ENCODE measurements at places on chromosomes 5 and 9.
A peak's percentile ranks its signal among the peaks of the same experiment; 100 is the strongest.

GRCh38 chr9:132644251-132644650 is 25.5 kb downstream of the DDX31 start:
- no peaks in the 10 kb centered on the region for H3K4me1 ChIP-seq
- H3K27me3 ChIP-seq: no peaks in the 10 kb centered on the region
- no peak for DNase-seq

DNA sequence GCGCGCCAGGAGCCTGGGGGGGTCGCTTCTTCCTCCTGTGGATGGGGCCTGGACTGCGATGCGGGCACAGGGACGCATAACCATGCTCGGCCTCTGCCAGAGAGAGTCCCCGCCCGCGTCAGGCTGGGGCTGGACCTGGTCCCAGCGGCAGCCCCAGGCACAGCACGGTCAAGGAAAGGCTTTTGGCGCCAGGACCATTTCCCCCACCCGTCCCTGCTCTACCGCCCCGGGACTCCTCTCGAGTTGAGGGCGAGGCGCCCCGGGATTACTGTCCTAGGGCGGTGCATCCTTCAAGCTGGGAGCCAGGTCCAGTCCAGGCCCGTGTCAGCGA is 341 bp downstream of the MXD3 start:
- H3K4me3 ChIP-seq: peak overlapping the region; percentile 52
- H3K4me1 ChIP-seq: no peaks in the 10 kb centered on the region
- peaks cover 10% of the 10 kb centered on the region for H3K36me3 ChIP-seq
- no peak for DNase-seq
- no peaks in the 10 kb centered on the region for H3K27me3 ChIP-seq

DNA sequence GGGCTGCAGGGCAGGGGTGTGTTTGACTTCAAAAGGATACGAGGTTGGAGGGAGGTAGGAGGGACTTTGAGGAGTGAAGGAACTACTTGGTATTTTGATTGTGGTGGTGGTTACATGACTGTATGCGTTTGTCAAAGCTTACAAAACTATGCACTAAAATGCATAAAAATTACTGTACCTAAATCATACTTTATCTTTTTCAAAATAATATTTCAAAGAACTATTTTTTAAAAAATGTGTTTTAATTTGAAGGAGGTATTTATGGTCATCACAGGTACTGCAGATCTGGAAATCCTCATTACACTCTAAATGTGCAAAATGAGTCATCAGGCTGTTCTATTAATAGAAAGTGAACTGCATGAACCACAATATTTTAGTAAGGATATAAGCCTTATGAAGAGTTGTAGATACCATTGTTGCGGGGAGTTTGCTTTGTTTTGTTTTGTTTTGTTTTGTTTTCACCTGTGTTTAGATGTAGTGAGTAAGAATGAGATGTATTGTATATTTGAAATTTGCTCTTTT is 116.9 kb downstream of the ARRDC3 start:
- no peak for DNase-seq
- no peak overlapping the region for H3K4me3 ChIP-seq

DNA sequence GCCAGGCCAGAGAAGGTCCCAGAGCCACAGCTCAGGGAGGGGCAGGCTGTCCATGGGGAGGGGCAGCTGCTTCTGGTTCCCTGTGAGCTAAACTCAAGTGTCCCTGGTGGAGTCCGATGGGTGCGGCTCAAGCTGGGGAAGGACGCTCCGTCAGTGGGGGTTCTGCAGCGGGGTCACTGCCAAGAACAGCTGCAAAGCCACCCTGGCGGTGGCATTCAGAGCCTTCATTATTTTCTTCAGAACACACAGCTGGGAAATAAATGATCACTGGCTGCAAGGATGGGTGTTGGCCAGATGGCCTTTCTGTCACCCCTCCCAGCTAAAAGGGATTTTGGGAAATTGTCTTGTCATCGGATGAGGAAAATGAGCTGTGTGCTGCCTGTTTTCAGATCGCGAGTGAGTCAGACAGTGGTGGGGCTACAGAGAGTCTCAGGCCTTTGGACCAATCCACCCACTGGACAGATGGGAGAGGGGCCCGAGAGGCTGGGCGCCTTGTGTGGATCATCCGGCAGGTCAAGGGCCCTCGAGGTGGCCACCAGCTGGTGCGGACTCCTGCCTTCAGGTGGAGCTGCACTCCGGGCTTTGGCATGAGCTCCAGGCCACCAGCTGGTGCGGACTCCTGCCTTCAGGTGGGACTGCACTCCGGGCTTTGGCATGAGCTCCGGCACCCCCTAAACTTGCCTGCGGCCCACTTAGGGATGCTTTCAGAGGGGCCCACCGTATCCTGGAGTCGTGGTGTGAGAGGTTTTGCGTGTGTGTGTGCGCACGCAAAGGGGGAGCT is 17.9 kb upstream of the GFPT2 start:
- DNase-seq: no peak
- H3K27me3 ChIP-seq: no peaks in the 10 kb centered on the region
- H3K4me3 ChIP-seq: no peak overlapping the region
- H3K4me1 ChIP-seq: no peaks in the 10 kb centered on the region
- peak overlapping the region; percentile 30 for H3K27ac ChIP-seq

- no peak overlapping the region for H3K27ac ChIP-seq
- no peak for DNase-seq
- no peak overlapping the region for H3K4me3 ChIP-seq
- no peaks in the 10 kb centered on the region for H3K36me3 ChIP-seq
- peaks cover 3% of the 10 kb centered on the region for H3K4me1 ChIP-seq
- H3K27me3 ChIP-seq: no peaks in the 10 kb centered on the region
These were observed 36.3 kb upstream of the FGF1 start for GRCh38 chr5:142722146-142722545.

DNA sequence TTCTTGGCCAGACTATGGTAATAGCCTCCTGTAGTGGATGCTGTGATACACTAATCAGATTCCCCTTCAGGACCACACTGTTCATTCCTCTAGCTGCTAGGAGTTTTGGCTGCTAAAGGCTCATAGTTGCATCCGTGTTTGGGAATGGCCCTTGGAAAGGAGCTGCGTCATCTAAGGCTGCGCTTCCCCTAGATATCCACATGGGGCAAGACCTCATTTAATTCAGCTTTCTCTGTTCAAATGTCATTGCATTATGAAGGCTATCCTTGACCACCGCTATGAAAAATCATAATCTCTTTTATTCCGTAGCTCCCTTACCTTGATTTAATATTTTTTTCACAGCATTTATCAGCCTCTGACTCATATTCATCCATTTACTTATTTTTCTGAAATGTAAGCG is 258.3 kb upstream of the NR4A3 start:
- peaks cover 4% of the 10 kb centered on the region for H3K4me1 ChIP-seq
- H3K36me3 ChIP-seq: no peaks in the 10 kb centered on the region
- no peaks in the 10 kb centered on the region for H3K27me3 ChIP-seq
- H3K4me3 ChIP-seq: no peak overlapping the region
- no peak for DNase-seq
- no peak overlapping the region for H3K27ac ChIP-seq

DNA sequence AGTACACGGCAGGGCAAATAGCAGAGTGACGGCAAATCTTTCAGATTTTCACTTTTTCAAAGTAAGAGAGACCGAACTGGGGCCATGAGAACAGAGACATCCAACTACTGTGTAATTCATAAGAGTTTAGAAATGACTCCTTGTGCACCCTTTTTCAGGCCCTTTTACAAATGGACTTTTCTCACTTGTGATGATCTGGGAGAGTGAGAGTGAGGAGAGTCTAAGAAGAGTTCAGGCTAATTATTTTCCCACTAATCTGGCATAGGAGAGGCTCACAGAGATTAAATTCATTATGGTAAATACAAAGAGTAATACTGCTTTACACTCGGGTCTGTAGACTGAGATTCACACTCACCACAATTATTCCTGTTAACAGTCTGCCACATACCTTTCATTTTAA is 880 bp upstream of the CCNG1 start:
- H3K27ac ChIP-seq: peak overlapping the region; percentile 87
- no peaks in the 10 kb centered on the region for H3K36me3 ChIP-seq
- peaks cover 23% of the 10 kb centered on the region for H3K4me1 ChIP-seq
- no peak for DNase-seq
- H3K27me3 ChIP-seq: no peaks in the 10 kb centered on the region

GRCh38 chr5:109718216-109718615 is 28.5 kb downstream of the MAN2A1 start:
- H3K27ac ChIP-seq: no peak overlapping the region
- H3K36me3 ChIP-seq: peaks cover 16% of the 10 kb centered on the region
- no peak for DNase-seq
- H3K27me3 ChIP-seq: no peaks in the 10 kb centered on the region
- H3K4me1 ChIP-seq: peaks cover 11% of the 10 kb centered on the region

DNA sequence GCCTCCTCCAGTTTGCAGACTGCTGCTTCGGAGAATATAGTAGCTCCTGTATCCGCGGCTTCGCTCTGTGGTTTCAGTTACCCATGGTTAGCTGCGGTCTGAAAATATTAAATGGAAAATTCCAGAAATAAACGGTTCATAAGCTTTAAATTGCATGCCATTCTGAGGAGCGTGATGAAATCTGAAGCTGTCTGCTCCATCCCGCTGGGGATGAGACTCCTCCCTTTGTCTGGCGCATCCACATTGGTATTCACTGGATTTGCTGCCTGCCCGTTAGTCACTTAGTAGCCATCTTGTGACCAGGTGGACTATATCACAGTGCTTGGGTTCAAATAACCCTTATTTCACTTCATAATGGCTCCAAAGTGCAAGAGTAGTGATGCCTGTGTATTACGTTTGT is 36.3 kb downstream of the MSX2 start:
- no peaks in the 10 kb centered on the region for H3K36me3 ChIP-seq
- no peaks in the 10 kb centered on the region for H3K4me1 ChIP-seq
- H3K4me3 ChIP-seq: no peak overlapping the region
- no peaks in the 10 kb centered on the region for H3K27me3 ChIP-seq
- no peak overlapping the region for H3K27ac ChIP-seq

GRCh38 chr9:10254338-10254737 is 358.5 kb downstream of the PTPRD start:
- no peak for DNase-seq
- no peak overlapping the region for H3K27ac ChIP-seq
- H3K36me3 ChIP-seq: no peaks in the 10 kb centered on the region
- H3K4me3 ChIP-seq: no peak overlapping the region
- H3K27me3 ChIP-seq: no peaks in the 10 kb centered on the region

DNA sequence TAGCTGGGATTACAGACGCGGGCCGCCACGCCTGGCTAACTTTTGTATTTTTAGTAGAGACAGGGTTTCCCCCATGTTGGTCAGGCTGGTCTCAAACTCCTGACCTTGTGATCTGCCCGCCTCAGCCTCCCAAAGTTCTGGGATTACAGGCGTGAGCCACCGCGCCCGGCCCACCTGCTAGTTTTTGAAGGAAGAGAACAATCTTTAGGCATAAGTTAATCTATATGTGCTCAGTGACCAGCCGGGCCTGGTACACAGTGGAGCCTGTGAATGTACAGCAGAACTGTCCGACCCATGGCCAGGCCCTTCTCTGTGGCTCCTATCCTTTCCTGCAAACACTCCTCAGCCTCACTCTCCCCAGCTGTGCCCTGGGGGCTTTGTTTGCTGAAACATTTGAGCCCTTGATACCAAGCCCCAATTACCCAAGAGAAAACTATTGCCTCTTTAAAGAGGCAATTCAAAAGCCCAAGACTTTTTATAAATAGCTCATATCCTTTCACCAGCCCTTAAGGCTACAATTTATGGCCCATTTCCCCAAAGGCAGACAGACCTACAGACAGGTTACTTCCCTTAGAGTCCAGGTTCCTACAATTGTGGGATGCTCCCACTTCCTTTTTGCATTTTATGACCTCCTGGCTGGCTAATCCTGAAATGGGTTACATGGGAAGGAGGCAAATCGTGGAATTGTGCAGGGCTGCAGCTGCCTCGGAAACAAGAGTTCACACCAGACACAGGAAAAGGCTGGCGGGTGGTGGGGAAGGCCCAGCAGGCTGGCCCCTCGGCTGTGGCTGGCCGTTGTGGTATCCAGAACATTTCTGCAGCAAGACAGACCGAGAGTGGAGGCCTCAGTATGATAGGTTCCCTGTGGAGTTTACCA is 37.5 kb downstream of the SPRY4 start:
- H3K4me1 ChIP-seq: no peaks in the 10 kb centered on the region
- no peak overlapping the region for H3K4me3 ChIP-seq
- H3K27me3 ChIP-seq: no peaks in the 10 kb centered on the region
- DNase-seq: no peak
- no peaks in the 10 kb centered on the region for H3K36me3 ChIP-seq

- no peak overlapping the region for H3K4me3 ChIP-seq
- peaks cover 32% of the 10 kb centered on the region for H3K4me1 ChIP-seq
- DNase-seq: peak; percentile 73
- no peaks in the 10 kb centered on the region for H3K36me3 ChIP-seq
- peak overlapping the region; percentile 55 for H3K27ac ChIP-seq
- no peaks in the 10 kb centered on the region for H3K27me3 ChIP-seq
These were observed 8.7 kb downstream of the SERINC5 start for GRCh38 chr5:80246995-80247729.

- no peak overlapping the region for H3K4me3 ChIP-seq
- no peaks in the 10 kb centered on the region for H3K4me1 ChIP-seq
- no peaks in the 10 kb centered on the region for H3K36me3 ChIP-seq
- H3K27ac ChIP-seq: peak overlapping the region; percentile 64
These were observed 154.4 kb downstream of the DEPDC1B start for GRCh38 chr5:60545551-60545950.

GRCh38 chr9:8115570-8115969 is 316.0 kb upstream of the DMAC1 start:
- no peaks in the 10 kb centered on the region for H3K27me3 ChIP-seq
- H3K36me3 ChIP-seq: no peaks in the 10 kb centered on the region
- DNase-seq: no peak
- no peak overlapping the region for H3K27ac ChIP-seq
- H3K4me1 ChIP-seq: no peaks in the 10 kb centered on the region

DNA sequence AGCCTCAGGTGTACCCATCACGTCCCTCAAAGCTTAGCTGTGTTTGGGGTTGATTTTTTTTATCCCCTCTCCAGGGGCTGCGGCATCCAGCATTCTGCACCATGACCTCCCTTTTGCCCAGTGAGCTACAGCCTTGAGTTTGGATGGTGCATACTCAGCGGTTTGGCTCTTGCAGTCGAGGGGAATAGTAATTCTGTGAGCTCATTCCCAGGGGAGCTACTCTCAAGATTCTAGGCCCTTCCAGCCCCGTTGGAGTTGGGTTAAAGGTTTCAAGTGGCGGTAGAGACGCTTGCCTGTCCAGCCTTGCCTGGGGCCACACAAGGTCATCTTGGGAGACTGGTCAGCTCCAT is 102.2 kb upstream of the SPRY4 start:
- no peaks in the 10 kb centered on the region for H3K27me3 ChIP-seq
- no peak for DNase-seq
- no peaks in the 10 kb centered on the region for H3K36me3 ChIP-seq
- peak overlapping the region; percentile 65 for H3K27ac ChIP-seq
- H3K4me1 ChIP-seq: no peaks in the 10 kb centered on the region

GRCh38 chr9:37485389-37486255 is at the start of gene POLR1E:
Gene POLR1E, plus strand, starts transcription at chr9:37485948. Its CDS starts 100 bp downstream, at chr9:37486048.
- H3K36me3 ChIP-seq: peaks cover 24% of the 10 kb centered on the region
- peak within 1 kb of the TSS; percentile 59 for H3K4me3 ChIP-seq
- H3K27ac ChIP-seq: peak within 1 kb of the TSS; percentile 82
- DNase-seq: peak; percentile 97
- peaks cover 33% of the 10 kb centered on the region for H3K4me1 ChIP-seq

DNA sequence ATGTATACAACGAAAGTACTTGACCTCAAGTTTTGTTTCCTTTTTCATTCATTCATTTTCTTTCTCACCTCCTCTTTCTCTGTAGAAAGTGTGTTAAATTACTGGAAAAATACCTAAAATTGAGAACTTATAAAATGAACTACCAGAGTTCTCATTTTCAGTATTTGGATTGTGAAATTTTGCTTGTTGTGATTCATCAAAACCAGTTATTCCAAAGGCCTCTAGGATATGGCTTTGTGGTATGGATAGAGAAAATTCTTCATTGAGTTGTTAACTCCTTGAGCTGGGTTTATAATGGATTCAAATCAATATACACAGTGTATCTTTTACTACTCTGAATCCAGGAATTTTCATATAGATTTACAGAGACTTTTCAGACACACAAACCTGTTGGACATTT is 287.6 kb downstream of the KDM4C start:
- DNase-seq: no peak
- H3K27ac ChIP-seq: no peak overlapping the region
- H3K27me3 ChIP-seq: no peaks in the 10 kb centered on the region
- H3K36me3 ChIP-seq: no peaks in the 10 kb centered on the region
- no peak overlapping the region for H3K4me3 ChIP-seq

Measured in sigmoid colon (tissue), 7 donors.